Chondrocyte (in vitro differentiated cells): ENCODE measurements at places on chromosomes 3 and 15. TPM values are rescaled to one million over a fixed set of nuclear protein-coding genes. Genes with fewer than 3 reads are reported as not detected.
A peak's percentile ranks its signal among the peaks of the same experiment; 100 is the strongest.

GRCh38 chr3:143751643-143752178, 96.6 kb downstream of the SLC9A9 start:
- H3K36me3 ChIP-seq: no peaks in the 10 kb centered on the region
- no peak overlapping the region for H3K4me3 ChIP-seq
- no peaks in the 10 kb centered on the region for H3K4me1 ChIP-seq
- no peak for DNase-seq
- H3K27me3 ChIP-seq: no peaks in the 10 kb centered on the region
- H3K27ac ChIP-seq: no peak overlapping the region

DNA sequence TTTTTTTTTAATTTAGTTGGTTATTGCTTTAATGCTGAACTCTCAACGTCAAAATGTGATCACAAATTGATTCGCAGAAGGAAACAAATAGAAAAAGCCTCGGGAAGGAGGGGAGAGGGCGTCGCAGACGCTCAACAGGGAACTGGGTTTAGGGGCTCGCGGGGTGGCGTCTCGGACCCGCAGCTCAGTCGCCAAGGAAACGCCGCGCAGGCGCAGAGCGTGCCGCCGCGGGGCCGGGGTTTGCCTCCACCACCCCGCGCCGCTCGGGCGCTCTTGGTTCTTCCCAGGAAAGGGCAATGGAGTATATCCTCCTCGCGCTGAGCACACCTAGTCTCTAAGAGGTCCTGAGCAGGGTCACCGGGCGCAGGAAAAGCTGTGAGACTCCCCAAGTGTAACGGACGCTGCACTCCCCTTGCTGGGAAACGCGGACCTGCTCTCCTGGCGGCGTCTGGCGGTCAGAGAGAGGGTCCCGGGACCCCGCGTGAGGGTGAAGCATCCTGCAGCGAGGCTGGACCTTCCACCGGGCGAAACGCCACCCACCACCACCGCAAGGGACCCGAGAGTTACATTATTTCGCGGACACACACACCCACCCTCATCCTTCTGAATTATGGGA, 753 bp downstream of the PLCH1 start:
- H3K4me3 ChIP-seq: peak overlapping the region; percentile 90
- peaks cover 27% of the 10 kb centered on the region for H3K4me1 ChIP-seq
- no peak for DNase-seq
- H3K27ac ChIP-seq: no peak overlapping the region
- peaks cover 33% of the 10 kb centered on the region for H3K27me3 ChIP-seq

LMCD1 gene
- total RNA-seq: 260 to 268 TPM (median 263 TPM) in 3 replicates

SLC22A14 gene
- total RNA-seq: 0.62 to 1.2 TPM (median 0.75 TPM) in 3 replicates

C15orf62 gene
- 0.12 TPM in 1 of 3 replicates, not detected in the others for total RNA-seq

RBMS3 gene
- 46.7 to 82.6 TPM (median 47.6 TPM) in 3 replicates for total RNA-seq

MELTF gene
- 4.5 to 5.2 TPM (median 5.1 TPM) in 3 replicates for total RNA-seq

GRCh38 chr15:85402195-85402881, 21.9 kb downstream of the AKAP13 start:
- H3K4me3 ChIP-seq: no peak overlapping the region
- peak overlapping the region; percentile 28 for H3K27ac ChIP-seq
- peaks cover 59% of the 10 kb centered on the region for H3K4me1 ChIP-seq
- H3K27me3 ChIP-seq: no peaks in the 10 kb centered on the region

- no peak overlapping the region for H3K4me3 ChIP-seq
- DNase-seq: no peak
- no peak overlapping the region for H3K27ac ChIP-seq
- H3K27me3 ChIP-seq: no peaks in the 10 kb centered on the region
- peaks cover 5% of the 10 kb centered on the region for H3K36me3 ChIP-seq
Observed at GRCh38 chr3:19967208-19967607, 20.3 kb downstream of the RAB5A start.

DNA sequence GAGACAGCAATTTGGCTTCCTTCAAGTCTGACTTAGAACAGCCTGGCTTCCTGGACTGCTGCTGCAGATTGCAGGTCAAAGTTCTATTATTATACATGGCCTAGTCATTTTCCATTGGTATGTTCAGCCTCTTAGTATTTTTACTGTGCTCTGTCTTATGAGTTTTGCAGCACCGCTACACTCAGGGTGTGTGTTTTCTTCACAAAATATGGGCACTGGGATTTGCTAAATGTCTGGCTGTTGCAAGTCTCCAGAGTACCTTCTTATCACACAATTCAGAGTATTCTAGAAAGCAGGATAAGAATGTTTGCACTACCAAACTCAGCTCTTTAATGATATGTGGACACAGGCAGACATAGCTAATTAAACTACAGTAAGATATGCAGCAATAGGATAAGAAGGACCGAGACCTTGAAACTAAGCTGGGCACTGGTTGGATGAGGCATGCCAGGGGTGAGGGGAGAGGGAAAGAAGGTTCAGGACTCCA, 203.0 kb upstream of the PDZRN3 start:
- H3K36me3 ChIP-seq: no peaks in the 10 kb centered on the region
- H3K4me3 ChIP-seq: no peak overlapping the region
- H3K4me1 ChIP-seq: peaks cover 24% of the 10 kb centered on the region
- peak overlapping the region; percentile 18 for H3K27ac ChIP-seq
- no peaks in the 10 kb centered on the region for H3K27me3 ChIP-seq

- no peak for DNase-seq
- H3K27me3 ChIP-seq: no peaks in the 10 kb centered on the region
- no peak overlapping the region for H3K27ac ChIP-seq
- H3K4me3 ChIP-seq: no peak overlapping the region
Observed at GRCh38 chr3:171251835-171252234, 208.4 kb downstream of the TNIK start.

DNA sequence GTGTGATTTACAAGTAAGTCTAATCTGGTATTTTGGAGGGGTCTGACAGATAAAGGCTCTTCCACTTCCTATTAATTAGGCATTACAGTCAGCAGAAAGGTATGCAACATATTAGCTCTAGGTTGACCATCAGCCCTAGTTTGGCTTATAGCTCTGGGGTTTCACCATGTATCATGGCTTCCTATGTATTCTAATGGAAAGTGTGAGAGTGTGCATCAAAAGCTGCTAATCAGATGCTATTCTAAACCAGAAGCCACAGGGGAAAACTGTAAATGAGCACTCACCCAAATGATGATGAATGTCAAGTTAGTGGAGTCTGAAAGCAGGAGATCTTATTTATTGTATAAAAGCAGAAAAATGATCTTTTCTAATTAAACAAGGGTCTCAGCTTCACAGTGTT, 149.2 kb upstream of the MITF start:
- H3K27ac ChIP-seq: no peak overlapping the region
- peaks cover 3% of the 10 kb centered on the region for H3K36me3 ChIP-seq
- H3K4me3 ChIP-seq: no peak overlapping the region
- H3K4me1 ChIP-seq: no peaks in the 10 kb centered on the region
- no peak for DNase-seq

GRCh38 chr3:114496466-114496865, 202.6 kb downstream of the TIGIT start:
- peaks cover 54% of the 10 kb centered on the region for H3K4me1 ChIP-seq
- no peaks in the 10 kb centered on the region for H3K27me3 ChIP-seq
- DNase-seq: no peak
- H3K4me3 ChIP-seq: no peak overlapping the region
- no peaks in the 10 kb centered on the region for H3K36me3 ChIP-seq
- H3K27ac ChIP-seq: peak overlapping the region; percentile 20

- peak within 1 kb of the TSS; percentile 84 for H3K4me3 ChIP-seq
- H3K36me3 ChIP-seq: peaks cover 2% of the 10 kb centered on the region
- H3K27me3 ChIP-seq: no peaks in the 10 kb centered on the region
- H3K27ac ChIP-seq: peak within 1 kb of the TSS; percentile 56
Observed at GRCh38 chr3:97971679-97972567, at the start of gene RIOX2. Gene RIOX2, minus strand, starts transcription at chr3:97972431. Its CDS starts 4,838 bp downstream, at chr3:97967593.

DNA sequence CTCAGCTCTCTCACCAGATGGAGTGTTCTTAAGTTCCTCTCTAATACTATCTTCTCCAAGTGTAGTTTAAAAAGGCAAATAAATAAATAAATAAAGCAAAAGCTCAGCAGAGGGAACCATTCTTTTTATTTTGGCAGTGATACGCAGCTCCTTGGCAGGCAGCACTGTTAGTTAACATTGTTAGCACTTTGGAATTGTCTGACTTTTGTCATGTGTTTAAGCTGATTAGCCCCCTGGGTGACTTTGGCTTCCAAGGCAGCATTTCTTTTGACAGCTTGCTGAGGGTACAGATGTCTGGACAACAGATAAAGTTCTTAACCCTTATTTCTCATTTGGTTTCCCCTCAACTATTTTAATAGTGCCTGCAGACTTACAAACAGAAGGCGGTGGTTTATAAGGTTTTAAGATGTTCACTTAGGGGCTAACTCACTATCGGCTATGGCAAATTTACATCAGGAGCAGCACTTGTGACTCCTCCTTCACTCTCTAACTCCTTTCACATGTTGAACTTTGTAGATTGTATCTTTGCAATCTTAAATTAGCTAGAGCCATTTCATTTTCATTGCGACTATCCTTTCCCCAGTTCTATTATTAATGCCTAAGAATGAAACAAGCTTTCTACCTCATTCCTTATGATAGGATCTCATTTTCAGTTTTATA, 213.4 kb downstream of the ZBBX start:
- no peak for DNase-seq
- no peak overlapping the region for H3K27ac ChIP-seq
- H3K4me3 ChIP-seq: no peak overlapping the region
- no peaks in the 10 kb centered on the region for H3K36me3 ChIP-seq

DNA sequence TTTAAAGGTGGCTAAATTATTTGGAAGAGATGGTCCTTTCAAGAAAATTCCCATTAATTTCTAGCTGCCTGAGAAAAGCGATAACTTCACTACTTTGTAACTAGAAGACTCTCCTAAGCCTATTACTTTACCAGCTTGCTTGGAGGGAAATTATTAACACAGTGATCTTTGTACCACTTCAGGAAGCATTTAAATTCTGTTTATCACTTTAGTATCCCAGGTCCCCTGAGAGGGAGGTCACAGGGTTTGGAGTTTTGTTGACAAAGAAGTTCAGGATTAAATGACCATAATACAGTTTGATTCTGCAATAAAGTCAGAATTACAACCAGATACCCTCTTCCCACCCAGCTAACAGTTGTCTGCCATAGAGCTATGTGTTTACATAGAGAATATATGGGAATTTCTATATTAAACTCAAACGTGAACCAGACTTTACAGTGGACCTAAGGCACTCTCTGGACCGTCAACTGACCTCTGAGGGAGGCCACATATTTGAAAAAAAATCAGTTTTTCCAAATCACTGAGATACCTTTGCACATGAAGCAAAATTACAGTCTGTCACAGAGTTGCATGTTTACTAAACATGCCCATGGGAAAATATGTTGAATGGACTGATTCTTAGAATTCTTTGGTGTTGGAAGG, 3.0 kb downstream of the SLC27A2 start:
- H3K4me3 ChIP-seq: no peak overlapping the region
- DNase-seq: no peak
- H3K27me3 ChIP-seq: peaks cover 40% of the 10 kb centered on the region
- no peak overlapping the region for H3K27ac ChIP-seq
- H3K4me1 ChIP-seq: peaks cover 9% of the 10 kb centered on the region
- peaks cover 4% of the 10 kb centered on the region for H3K36me3 ChIP-seq

- peaks cover 6% of the 10 kb centered on the region for H3K27me3 ChIP-seq
- H3K27ac ChIP-seq: no peak overlapping the region
- H3K4me1 ChIP-seq: peaks cover 3% of the 10 kb centered on the region
- H3K4me3 ChIP-seq: no peak overlapping the region
- no peak for DNase-seq
- no peaks in the 10 kb centered on the region for H3K36me3 ChIP-seq
Observed at GRCh38 chr3:178625053-178625600, 88.9 kb downstream of the KCNMB2 start.

- H3K36me3 ChIP-seq: peaks cover 1% of the 10 kb centered on the region
- DNase-seq: no peak
- H3K27ac ChIP-seq: no peak overlapping the region
- H3K27me3 ChIP-seq: peaks cover 13% of the 10 kb centered on the region
Observed at GRCh38 chr3:116610124-116610523, 99.5 kb upstream of the TUSC7 start.

DNA sequence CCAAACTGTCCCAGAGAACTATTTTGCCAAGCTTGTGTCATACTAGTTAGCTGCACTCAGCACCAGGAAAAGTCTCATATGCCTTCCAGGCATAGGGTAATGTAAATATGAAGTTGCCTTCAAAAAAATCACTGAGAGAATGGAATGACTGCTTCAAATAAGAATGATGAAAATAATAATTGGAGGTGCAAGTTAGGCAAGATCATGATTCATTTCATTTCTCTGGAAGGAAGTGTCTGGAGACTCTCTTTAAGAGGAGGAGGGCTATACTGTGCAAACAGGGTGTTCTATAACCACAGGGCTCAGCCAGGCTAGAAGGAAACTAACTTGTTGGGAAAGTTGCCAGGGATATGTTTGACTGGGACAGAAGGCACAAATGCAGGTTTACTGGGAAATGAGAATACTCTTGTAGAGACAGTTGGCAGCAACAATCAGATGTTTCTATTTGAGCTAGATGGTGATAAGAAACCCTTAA, 4.3 kb downstream of the SIDT1 start:
- no peak for DNase-seq
- H3K27ac ChIP-seq: no peak overlapping the region
- no peak overlapping the region for H3K4me3 ChIP-seq
- no peaks in the 10 kb centered on the region for H3K36me3 ChIP-seq
- peaks cover 26% of the 10 kb centered on the region for H3K4me1 ChIP-seq

AAGAB gene
- 30.8 to 32.2 TPM (median 32.0 TPM) in 3 replicates for total RNA-seq

DNA sequence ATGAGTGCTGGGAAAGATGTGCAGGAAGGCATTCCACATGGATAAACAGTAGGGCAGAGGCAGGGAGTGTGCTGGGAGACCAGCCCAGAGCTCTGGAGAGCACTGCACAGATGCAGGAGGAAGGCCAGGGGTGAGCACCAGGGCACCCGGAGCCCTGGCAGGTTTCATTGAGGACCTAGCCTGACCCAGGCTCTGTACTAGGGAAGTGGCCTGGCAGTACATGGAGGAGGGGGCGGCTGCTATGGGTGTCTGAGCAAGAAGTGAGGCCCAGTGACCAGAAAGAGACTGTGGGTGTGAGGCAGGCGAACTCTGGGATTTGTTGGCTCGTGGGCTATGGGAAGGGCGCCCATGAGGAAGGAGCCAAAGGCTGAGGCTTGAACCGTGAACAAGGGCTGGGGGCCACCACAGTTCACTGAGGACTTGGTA, 139.1 kb downstream of the DNAJB8 start:
- H3K27ac ChIP-seq: no peak overlapping the region
- no peak overlapping the region for H3K4me3 ChIP-seq
- H3K36me3 ChIP-seq: no peaks in the 10 kb centered on the region
- DNase-seq: no peak

GRCh38 chr3:13495351-13495813, 15.3 kb downstream of the HDAC11 start:
- peaks cover 5% of the 10 kb centered on the region for H3K36me3 ChIP-seq
- no peak for DNase-seq
- peaks cover 21% of the 10 kb centered on the region for H3K4me1 ChIP-seq
- no peak overlapping the region for H3K4me3 ChIP-seq
- no peaks in the 10 kb centered on the region for H3K27me3 ChIP-seq
